ENCODE measurements at places on chromosomes 3 and 15.
A peak's percentile ranks its signal among the peaks of the same experiment; 100 is the strongest.

GRCh38 chr15:90062973-90063769, 39.1 kb downstream of the IDH2 start:
- no peak for DNase-seq

DNA sequence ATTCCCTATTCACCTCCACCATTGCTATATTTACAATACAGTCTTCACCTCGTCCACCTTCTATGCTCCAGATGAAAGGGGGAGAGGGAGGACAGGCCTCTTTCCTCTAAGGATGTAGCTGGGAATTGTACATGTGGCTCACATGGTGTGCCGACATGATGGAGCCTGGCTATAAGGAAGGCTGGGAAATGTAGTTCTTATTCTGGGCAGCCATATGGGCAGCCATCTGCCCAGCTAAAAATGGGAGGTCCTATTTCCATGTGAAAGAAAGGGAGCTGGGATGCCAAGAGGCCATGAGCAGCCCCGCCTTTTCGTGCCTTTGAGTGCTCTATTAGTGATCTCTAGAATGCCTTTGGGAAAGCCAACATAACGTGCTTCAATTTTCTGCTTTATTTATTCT, 27.1 kb upstream of the MGLL start:
- no peak for DNase-seq

- DNase-seq: no peak
These were observed 16.0 kb downstream of the MED12L start for GRCh38 chr3:151101270-151101969.

GRCh38 chr3:58574682-58575081, 2.5 kb downstream of the FAM107A start:
- DNase-seq: no peak

GRCh38 chr3:39478226-39478625, 10.7 kb downstream of the MOBP start:
- no peak for DNase-seq

DNA sequence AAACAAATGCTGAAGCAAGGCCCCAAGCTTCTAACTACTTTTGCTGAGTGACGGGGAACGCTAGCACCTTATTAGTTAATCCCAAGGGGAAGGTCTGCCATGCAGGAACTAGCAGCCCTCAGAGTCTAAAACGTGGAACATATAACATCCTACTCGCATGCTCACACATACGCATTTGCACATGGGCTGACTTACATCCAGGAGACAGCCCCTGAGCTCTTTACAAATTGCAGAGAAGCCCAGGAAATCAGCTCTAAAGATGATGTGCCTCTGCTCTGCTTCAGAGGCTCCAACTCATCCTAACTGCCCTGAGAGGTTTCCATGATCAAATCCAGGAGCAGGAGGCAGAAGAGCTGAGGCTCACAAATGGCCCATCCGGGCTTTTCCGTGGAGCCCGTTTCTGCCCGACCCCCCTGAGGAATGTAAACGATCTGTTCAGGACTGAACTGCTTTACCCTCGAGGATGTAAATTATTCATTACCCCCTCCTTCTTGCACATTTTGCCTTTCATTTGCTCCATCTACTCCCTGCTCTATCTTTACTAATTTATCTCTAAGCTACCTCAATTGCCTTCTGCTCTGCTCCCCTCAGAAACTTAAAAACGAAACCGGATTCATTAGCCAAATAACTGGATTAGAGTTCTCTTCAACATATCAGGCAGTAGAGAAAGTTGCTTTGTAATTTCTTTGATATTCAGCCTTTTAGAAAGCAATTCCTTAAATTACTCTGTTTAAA, 141.9 kb upstream of the CCDC54 start:
- DNase-seq: peak; percentile 48

GRCh38 chr3:44301746-44302145, 36.8 kb upstream of the TCAIM start:
- DNase-seq: no peak

DNA sequence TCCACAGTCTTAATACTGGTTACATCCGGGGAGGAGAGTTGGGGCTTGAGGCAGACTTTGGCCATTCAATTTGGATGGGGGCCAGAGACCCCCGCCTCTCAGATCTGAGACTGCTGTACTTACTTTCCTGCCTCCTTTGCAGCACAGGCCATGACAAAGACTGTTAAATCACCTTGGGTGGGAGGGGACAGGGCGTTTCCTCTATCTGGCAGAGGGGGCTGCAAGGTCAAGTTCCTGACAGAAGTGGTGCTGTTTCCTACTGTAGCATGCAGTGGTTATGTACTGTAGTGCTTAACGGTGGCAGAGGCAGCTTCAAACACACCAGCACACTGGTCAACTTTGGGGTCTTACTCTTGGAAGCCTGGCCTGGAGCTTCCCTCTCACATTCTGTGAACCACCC, 261.2 kb upstream of the LRRFIP2 start:
- DNase-seq: no peak

GRCh38 chr15:72044956-72045355, 73.0 kb downstream of the MYO9A start:
- DNase-seq: no peak

DNA sequence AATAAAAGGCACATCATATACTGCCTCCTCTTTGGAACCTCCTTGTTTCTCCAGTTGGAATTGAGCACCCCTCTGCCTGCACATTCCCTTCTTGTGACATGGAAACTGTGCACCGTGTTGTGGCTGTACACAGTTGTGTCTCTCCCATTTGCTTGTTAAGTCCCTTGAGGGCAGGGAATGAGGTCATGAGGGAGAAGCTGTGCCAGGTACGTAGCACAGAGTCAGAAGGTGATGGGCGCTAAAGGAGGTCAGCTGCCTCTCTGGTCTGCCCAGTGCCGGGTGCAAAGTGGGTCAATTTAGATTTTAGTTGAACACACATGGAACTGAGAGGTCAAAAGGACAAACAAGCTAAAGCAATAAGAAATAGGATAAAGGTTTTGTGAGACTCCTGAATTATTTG, 124.4 kb downstream of the FAM43A start:
- DNase-seq: no peak

- peak; percentile 69 for DNase-seq
These were observed 172.5 kb downstream of the MTHFS start for GRCh38 chr15:79724312-79724711.

- DNase-seq: no peak
These were observed 1.4 kb upstream of the WHAMM start for GRCh38 chr15:82807920-82808633.

DNA sequence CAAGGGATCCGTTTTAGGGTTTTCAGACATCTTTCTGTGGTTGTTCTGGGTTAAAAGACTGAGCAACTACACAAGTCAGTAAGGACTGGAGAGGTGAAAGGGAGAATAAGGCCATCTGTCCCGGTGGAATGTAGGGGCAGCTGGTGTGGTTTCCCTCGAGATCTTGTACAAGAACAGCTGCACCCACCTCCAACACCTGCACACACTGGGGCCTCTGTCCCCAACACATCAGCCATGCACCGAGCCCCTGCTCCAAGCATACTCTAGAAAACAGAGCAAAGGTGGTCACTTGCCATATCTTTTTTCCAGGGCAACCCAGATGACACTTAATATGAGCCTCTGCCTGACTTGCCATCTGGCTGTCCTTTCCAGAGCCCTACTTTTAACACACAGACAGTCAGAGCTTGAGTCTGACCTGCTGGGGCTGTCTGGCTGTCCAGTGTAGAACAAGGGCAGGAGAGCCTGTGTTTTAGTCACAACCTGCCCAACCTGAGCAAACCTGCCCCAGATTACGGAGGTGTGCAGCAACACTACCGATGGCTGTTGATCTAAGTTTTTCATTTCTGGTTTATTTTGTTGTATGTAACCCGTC, 12.2 kb downstream of the MAN2A2 start:
- no peak for DNase-seq

DNA sequence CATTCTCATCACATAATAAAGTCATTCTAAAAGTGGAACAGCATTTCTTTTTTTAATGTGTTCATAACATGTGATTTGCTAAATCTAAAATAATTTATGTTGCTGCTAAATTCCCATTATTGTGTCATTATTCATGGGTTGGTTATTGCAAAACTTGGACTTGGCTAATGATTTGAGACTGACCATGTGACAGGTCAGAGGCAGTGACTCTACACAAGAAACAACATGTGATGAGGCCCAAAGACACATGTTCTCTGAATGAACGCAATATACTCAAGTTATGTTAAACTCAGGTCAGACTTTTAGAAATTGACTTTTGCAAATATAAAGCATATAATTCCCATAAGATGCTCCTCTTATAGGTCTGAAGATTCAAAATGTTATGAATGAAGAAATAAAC, 566.1 kb downstream of the TBL1XR1 start:
- no peak for DNase-seq

- DNase-seq: no peak
These were observed 364.2 kb downstream of the LRTM1 start for GRCh38 chr3:54563501-54564200.

DNA sequence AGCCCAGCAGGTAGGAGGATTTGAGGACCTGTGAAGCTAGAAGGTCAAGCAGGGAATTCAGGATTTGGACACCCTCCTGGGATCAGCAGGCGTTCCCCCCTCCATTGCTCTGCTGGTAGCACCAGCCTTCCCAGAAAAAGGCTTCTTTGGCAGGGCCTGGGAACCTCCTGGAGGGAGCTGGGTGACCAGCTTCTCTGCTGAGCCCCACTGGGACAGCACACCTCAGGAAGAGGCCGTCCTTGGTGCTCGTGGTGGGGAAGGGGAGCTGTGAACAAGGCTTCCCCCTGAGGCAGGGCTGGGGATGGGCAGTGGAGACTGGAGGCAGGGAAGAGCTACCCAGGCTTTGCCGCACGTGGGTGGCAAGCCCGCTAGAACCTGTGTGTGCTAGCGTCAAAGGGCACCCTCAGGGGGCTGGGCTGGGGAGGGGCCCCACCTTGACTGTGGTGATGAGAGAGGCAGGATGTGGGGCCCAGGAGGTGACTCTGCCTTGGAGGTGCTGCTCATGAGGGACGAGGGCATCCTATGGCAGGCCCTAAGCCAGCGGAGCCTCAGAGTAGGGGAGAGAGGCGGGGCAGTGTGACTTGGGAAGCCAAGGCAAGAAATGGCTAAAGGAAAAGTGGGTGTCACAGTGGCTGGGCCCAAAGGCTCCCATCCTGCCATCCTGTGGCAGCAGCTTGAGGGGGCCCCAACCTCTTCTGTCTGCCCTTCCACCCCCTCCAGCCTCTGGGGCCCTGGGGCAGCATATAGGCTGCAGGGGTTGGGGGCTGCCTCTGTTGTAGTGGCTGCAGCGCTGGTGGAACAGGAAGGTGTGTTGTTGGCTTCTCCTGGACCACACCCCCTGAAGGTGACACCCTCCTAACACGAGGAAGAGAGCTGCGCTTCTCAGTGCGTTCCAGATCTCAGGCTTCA, 20.7 kb downstream of the KLF13 start:
- DNase-seq: no peak

GRCh38 chr3:144554889-144555288, 583.3 kb downstream of the DIPK2A start:
- no peak for DNase-seq

- no peak for DNase-seq
These were observed 11.5 kb upstream of the PDIA5 start for GRCh38 chr3:123055352-123055751.

- DNase-seq: no peak
These were observed 350.7 kb upstream of the AZI2 start for GRCh38 chr3:28699283-28699682.

GRCh38 chr3:31634476-31634875, 101.8 kb downstream of the STT3B start:
- DNase-seq: peak; percentile 97

GRCh38 chr3:57758686-57759085, 2.6 kb downstream of the SLMAP start:
- DNase-seq: peak; percentile 39

- no peak for DNase-seq
These were observed 109.5 kb downstream of the STAG1 start for GRCh38 chr3:136642711-136643110.

GRCh38 chr3:125051715-125052581, 3.8 kb downstream of the HEG1 start:
- DNase-seq: peak; percentile 94

DNA sequence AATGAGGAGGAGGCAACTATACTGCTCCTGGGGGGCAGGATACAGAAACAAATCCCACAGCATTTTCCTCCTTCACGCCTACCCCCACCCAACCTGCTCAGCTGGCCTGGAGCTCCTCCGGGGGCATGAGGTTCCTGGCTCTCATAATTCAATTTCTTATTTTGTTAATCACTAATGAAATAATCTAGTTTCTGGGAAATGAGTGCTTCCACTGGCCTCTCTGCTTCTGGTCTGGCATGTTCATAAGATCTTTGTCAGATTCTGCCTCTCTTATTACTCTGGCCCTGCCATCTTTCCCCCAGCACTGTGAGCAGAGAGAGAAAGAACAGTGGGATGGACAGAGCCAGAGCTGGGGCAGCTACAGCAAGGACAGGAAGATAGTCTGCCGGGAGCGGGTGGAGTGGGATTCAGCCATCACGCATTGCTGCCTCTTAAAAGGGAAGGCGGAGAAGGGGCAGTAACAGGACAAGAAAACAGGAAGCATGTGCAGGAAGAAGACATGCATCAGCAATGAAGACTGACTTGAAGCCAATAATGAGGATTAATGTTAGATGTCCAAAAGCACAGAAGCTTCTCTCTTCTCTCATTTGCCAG, 13.6 kb downstream of the RPAP1 start:
- DNase-seq: no peak

DNA sequence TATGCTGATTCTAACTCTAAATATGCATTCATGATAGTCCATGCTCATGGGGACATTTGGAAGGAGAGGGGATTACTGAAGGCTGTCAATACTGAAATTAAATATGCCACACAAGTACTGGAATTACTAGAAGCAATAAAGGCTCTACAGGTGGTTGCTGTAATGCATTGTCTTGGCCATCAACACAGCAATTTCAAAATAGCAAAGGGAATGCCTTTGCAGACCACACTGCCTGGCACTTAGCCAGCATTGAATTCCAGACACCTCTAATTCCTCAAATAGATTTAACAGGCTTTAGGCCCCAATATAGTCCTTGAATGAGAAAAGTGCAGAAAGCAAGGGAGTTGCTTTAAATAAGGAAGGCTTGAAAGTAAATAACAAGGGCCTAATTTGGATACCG, 115.8 kb upstream of the PLCL2 start:
- peak; percentile 58 for DNase-seq

- DNase-seq: peak; percentile 46
These were observed 33.0 kb downstream of the SRP14 start for GRCh38 chr15:40006003-40006402.

GRCh38 chr15:96337365-96338023, 7.0 kb downstream of the NR2F2 start:
- no peak for DNase-seq

- no peak for DNase-seq
These were observed 340.6 kb downstream of the THSD4 start for GRCh38 chr15:71455878-71456277.

GRCh38 chr15:39286706-39287105, 294.2 kb upstream of the THBS1 start:
- DNase-seq: peak; percentile 85

GRCh38 chr3:17901893-17902292, 159.5 kb upstream of the TBC1D5 start:
- no peak for DNase-seq

GRCh38 chr3:130838898-130839600, 54.8 kb upstream of the ATP2C1 start:
- no peak for DNase-seq

- DNase-seq: no peak
These were observed 252.8 kb downstream of the ZIC1 start for GRCh38 chr3:147661916-147662315.
